Renal pelvis (tissue), 12 donors: ENCODE measurements at places on chromosomes 2 and 18. TPM values are rescaled to one million over a fixed set of nuclear protein-coding genes. Genes with fewer than 3 reads are reported as not detected.

The CHRNG gene
- 1.4 TPM for polyA plus RNA-seq

The ESPNL gene
- 0.44 TPM for polyA plus RNA-seq

DNA sequence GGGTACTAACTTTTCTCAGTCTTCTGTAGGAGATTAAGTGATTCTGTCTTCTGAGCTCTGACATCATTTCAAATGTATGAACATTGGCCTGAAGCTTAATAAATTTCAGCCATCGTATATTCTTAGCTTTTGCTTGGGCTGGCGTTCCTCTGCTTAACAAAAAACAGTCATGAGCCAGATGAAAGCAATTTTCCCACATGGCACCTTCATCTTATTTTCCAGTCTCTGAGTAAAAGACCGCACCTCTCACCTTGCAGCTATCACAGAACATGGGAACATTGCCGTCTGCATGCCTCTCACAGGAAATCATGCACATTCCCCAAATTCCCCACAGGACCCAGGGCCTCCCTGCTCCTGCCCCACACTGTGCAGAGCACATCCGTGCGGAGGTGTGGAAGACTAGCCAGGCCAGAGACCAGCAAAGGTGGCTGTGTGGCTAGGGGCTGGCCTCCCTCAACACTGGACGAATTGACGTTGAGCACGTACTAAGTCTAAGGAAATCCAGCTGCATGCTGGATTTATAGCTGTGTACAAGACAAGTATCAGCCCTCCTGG lies 531.8 kb upstream of the ID2 start:
- DNase-seq: no peak

DNA sequence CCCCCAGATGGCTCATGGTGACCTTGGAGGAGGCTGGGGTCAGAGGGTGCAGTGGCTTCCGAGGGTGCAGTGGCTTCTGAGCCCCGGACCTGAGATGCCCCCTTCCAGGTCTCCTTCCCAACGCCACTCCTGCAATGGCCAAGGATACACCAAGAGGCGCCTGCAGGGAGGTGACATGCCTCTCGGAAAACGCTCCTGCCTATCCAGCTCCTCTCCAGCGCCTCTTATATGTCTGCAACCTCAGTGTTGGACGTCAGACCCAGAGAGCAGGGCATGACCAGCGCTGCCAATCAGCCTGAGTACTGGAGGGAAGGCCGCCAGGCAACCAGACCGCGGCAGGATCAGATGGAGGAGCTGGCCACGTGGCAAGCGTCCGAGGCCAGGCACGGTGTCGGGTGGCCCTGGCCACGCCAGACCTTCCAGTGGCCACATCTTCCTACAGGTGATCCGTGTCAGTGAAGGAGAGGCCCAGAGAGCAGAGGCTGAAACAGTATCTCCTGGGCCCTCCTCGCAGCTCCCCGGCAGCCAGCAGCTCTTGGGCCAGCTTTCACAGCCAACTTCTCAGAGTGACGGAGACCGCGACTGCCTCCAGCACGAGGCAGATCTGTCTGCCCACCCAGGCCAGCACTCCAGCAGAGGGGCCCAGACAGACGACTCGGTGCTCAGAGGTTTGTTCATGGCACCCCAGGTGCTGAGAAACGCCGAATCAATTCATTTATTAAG lies 199.5 kb upstream of the SALL3 start:
- DNase-seq: no peak

GRCh38 chr2:216171011-216171410 lies 61.9 kb downstream of the XRCC5 start:
- DNase-seq: no peak

DNA sequence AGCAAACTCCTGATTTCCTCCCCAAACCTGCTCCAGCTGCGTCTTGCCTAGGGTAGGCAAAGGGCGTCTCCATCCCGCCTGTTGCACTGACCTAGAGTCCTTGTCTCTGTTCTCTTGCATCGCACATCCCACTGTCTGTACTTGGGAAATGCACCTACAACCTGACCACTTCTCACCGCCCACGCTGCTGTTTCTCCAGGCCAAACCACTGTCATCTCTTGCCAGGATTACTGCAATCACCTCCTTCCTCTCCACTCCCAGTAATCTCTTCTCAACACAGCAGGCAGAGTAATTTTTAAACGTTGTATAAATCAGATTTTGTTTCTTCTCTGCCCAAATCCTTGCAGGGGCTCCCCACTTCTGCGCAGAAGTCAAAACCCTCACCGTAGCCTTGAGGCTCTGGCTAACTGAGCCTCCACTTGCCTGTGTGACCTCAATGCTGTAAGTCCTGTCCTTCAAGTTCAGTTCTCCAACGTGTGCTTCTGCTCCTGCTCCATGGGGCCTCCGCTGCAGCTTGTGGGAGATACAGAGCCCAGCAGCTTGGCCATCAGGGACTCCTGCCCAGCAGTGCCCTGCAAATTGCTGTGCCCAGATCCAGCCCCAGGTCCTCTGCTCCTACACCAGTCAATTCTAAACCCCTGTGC lies 27.7 kb upstream of the SEMA4C start:
- DNase-seq: no peak
